Endodermal cell (in vitro differentiated cells): ENCODE measurements at places on chromosomes 11 and 22. TPM values are rescaled to one million over a fixed set of nuclear protein-coding genes. Genes with fewer than 3 reads are reported as not detected.

TNNI2 gene
- not detected in 2 replicates for total RNA-seq

PRG3 gene
- total RNA-seq = not detected in 3 replicates

DNA sequence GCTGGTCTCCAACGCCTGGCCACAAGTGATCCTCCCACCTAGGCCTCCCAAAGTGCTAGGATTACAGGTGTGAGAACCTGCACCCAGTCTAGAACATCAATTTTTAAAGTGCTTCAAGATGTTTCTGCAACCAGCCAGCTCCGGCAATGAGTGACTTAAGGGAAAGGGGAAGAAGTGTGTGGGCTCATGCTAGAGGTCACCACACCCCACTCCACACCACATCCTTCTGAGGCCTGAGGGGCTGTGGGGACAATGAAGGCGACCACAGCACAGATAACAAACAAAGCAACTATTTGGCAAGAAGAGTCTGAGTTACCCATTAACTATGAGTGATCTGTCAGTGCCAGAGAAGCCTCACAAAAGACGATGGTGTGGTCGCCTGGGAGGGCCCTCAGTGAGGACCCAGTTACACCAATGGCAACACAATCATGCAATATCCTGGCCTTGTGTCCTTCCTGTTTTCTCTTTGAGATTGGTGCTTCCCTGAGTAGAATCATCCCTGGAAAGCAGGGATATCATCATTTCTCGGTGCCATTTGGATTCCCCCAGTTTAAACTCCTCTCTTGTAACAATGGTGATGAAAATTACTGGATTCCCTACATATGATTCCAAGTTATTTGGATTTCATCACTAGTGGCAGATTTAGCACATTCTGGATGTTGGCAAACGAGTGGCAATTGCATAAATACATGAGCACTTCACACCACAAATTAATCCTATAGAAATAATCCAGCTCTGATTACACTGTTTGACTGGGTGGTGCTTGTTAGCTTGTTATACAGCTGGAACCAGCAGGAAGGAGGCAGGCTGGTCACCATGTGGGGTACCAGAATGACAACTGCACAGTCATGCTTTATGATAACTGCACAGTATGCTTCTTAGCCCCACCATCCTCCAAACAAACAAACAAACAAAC is 18.4 kb downstream of the ABTB2 start:
- H3K27ac ChIP-seq = no peak overlapping the region
- peak; percentile 60 for DNase-seq
- H3K4me3 ChIP-seq = peak overlapping the region; percentile 16
- H3K36me3 ChIP-seq = no peaks in the 10 kb centered on the region
- peaks cover 20% of the 10 kb centered on the region for H3K4me1 ChIP-seq

DNA sequence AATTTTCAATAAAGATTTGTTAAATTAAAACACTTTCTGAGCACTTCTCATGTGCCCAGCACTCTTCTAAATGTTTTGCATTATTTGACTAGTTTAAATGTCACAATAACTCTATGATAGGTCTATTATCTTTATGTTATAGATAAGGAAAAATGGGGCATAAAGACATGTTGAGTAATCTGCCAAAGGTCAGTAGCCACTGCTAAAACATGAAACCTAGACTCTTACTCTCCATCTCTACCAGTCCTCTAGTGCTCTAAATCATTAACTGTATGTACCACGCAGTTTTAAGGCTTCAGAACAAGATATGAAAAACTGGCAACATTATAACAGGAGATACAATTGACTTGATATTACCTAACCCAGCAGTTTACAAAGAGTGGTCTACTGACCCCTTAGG is 6.9 kb downstream of the RAB6A start:
- no peak overlapping the region for H3K4me3 ChIP-seq
- H3K36me3 ChIP-seq = peaks cover 10% of the 10 kb centered on the region
- H3K27ac ChIP-seq = no peak overlapping the region
- no peak for DNase-seq

DNA sequence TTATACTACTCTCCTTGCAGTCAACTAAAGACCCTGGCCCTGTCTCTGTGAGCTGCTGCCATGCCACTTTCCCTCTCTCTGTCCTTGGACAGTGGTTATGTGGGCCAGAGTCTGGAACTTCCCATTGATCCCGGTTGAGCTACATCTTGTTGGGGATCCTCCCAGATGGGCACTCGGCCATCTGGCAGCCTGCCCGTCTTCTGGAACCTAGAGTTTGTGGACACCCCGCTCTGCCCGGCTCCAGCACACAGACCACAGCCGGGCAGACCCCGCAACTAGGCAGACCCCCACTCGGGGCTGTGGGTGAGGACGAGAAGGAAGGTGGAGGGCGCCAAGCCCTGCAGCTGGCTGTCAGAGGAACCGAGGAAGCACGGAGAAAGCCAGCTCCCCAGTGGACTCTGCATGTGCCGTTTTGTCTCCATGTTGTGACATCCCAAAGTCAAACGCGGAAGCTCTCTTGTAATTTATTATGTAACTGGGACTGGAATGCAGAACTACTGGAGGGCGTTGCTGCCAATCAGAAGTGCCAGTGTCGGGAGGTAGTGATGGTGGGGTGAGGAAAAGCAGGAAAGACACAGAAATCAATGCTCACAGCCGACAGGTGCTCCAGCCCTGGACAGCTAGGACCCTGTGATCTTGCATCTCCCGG is 207.7 kb downstream of the CEP164 start:
- no peak overlapping the region for H3K4me3 ChIP-seq
- H3K36me3 ChIP-seq = no peaks in the 10 kb centered on the region
- H3K4me1 ChIP-seq = no peaks in the 10 kb centered on the region
- H3K27ac ChIP-seq = no peak overlapping the region

DNA sequence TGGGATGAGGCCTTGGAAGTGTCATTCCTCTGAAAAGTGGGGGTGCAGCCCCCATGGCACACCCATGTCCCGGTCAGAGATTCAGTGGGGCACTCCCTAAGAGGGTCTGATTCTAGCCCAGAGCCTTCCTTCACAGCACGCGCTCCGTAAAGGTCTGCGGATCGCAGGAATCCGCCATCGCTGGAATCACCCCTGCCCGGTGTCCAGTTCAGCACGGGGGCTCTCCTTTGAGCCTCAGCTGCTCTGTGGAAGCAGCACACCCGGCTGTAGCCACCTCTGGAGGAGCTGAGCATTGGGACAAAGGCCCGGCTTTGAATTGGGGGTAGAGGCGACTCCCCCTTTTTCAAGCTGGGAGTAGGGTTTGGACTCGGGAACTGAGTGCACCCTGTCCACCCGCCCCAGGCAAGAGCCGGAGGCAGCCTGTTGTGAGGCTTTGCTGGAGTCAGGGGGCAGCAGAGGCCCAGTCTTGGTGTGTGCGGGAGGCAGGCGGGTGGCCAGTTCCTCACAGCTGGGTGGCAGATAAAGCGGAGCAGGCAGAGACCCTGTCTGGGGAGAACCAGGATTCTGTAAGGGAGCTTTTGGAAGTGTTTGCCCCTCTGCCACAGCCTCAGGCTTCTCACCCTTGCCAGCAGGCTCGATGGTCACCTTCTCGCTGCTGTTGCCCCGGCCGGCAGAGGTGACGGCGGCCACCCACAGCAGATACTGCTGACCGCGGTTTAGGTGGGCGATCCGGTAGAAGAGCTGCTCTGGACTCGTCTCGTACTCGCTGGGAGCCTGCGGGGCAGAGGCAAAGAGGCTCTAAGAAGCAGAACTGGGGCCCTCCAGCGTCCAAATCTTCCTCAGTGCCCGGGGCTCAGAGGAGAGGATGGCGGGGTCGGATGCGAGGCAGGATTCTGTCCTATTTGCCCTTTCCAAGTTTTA is 115.9 kb downstream of the CEP164 start:
- H3K27ac ChIP-seq = no peak overlapping the region
- H3K4me3 ChIP-seq = no peak overlapping the region
- peaks cover 9% of the 10 kb centered on the region for H3K4me1 ChIP-seq
- H3K27me3 ChIP-seq = peaks cover 38% of the 10 kb centered on the region
- DNase-seq = peak; percentile 94
- H3K36me3 ChIP-seq = no peaks in the 10 kb centered on the region

GLYAT gene
- total RNA-seq = not detected in 3 replicates

DNA sequence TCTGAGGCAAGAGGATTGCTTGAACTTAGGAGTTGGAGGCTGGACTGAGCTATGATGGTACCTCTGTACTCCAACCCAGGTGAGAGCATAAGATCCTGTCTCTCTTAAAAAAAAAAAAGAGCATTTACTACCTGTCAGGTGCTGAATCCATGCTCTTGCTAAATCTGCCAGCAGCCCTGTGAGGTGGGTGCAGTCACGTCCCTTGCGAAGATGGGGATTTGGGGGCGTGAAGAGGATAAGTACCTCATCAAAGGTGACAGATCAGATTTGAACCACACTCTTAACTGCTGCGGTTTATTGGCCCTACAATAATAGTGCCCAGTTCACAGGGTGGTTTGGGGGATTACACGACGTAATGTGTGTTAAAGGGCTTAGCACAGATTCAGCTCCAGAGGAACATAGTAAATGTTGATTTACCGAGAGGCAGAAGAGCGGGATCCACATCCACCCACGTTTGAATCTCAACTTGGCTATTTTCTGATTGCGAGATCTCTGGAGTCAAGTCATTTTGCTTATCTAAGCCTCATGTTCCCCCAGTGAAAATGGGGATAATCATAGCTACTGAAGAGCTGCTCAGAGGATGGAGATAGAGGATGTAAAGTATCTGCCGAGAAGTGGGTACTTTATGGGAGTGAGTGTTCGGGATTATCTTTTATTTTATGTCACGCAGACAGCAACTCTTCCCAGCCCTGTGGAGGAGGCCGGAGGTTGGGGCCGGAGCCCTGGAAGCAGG is 28.1 kb upstream of the LRRC10B start:
- DNase-seq = no peak
- H3K36me3 ChIP-seq = no peaks in the 10 kb centered on the region
- no peak overlapping the region for H3K4me3 ChIP-seq
- H3K27me3 ChIP-seq = no peaks in the 10 kb centered on the region
- no peak overlapping the region for H3K27ac ChIP-seq
- H3K4me1 ChIP-seq = peaks cover 7% of the 10 kb centered on the region

SPON1 gene
- 0.13 to 0.73 TPM (median 0.17 TPM) in 3 replicates for total RNA-seq

DNA sequence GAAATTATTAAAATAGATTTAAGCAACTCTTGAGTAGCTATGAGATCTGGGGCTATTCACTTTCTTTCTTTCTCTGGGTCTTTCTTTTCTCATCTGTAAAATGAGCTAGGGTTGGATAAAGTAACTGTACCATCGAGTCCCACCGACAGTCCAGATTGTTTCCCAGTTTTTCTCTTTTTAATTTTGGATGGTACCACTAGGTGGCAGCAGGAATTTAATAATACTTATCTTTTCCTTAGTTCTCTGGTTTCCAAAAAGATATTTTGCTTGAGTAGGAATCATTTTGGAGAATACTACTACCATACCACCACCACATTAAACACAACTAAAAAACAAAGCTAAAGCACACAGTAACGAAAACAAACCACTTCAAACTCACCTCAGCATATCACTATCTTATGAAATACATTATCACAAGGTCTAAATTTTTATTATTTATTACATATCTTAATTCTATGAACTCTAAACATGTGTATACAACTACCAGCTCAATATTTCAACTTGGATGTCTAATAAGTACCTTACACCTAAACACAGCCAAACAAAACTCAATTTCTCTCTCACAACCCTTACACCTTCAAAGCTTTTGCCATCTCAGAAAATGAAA is 584.0 kb downstream of the KCNA4 start:
- H3K27me3 ChIP-seq = no peaks in the 10 kb centered on the region
- H3K27ac ChIP-seq = no peak overlapping the region
- H3K4me1 ChIP-seq = no peaks in the 10 kb centered on the region
- no peaks in the 10 kb centered on the region for H3K36me3 ChIP-seq
- no peak for DNase-seq
- H3K4me3 ChIP-seq = no peak overlapping the region

CFAP300 gene
- total RNA-seq = 3.5 to 5.2 TPM (median 3.6 TPM) in 3 replicates

- H3K36me3 ChIP-seq = no peaks in the 10 kb centered on the region
- no peaks in the 10 kb centered on the region for H3K4me1 ChIP-seq
- no peak overlapping the region for H3K4me3 ChIP-seq
- no peaks in the 10 kb centered on the region for H3K27me3 ChIP-seq
- no peak overlapping the region for H3K27ac ChIP-seq
- no peak for DNase-seq
Measured at GRCh38 chr11:113932788-113933187, 28.2 kb downstream of the HTR3B start.

C1QTNF5 gene
- 0.57 to 0.66 TPM (median 0.63 TPM) in 3 replicates for total RNA-seq

MRGPRX3 gene
- total RNA-seq = not detected in 3 replicates

DNA sequence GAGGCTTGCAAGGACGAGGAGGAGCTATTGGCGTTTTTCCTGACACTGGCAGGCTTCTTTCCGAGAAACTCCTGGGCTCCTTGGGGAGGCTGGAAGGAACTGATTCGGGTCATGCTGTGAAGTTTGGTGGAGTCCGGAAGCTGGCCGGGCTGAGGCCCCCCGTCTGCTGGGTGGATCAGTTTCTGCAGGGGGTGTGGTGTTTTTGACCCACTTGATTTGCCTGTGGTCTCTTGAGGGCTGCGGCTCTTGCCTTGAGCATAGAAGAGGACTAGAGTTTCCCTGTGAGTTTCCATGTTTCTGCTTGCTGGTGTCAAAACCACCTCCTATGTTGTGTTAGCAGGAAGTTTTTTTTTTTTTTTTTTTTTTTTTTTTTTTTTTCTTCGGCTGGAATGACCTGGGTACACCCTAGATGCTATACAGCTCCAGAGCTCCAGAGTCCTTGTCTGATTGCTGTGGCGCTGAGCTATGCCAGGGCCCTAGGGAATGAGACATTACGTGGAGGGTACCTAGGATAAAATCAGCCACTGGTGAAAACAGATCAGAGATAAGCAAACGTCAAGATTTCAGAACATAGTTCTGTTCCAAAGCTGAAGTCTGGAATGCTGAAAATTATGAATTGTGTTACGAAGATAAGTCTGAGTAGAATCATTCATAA is 728 bp downstream of the TBC1D22A start:
- peak overlapping the region; percentile 92 for H3K4me3 ChIP-seq
- peaks cover 15% of the 10 kb centered on the region for H3K36me3 ChIP-seq
- no peaks in the 10 kb centered on the region for H3K27me3 ChIP-seq
- H3K27ac ChIP-seq = no peak overlapping the region
- H3K4me1 ChIP-seq = peaks cover 13% of the 10 kb centered on the region

DNA sequence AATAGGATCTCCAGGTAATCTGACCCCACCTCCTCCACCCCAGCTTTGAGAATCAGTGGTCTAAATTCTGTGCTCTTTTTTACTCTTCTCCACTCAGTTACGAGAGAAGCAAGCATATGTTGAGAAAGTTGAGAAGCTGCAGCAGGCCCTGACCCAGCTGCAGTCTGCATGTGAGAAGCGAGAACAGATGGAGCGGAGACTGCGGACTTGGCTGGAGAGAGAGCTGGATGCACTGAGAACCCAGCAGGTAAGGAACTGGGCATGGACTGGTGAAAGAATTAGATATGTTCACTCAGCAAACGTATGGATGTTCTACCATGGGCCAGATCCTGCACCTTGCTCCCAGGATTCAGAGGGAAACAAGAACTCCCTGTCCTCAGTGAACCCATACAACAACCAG is 85.7 kb downstream of the AMOTL1 start:
- peaks cover 94% of the 10 kb centered on the region for H3K36me3 ChIP-seq
- H3K27me3 ChIP-seq = no peaks in the 10 kb centered on the region
- no peak for DNase-seq
- peaks cover 17% of the 10 kb centered on the region for H3K4me1 ChIP-seq

DNA sequence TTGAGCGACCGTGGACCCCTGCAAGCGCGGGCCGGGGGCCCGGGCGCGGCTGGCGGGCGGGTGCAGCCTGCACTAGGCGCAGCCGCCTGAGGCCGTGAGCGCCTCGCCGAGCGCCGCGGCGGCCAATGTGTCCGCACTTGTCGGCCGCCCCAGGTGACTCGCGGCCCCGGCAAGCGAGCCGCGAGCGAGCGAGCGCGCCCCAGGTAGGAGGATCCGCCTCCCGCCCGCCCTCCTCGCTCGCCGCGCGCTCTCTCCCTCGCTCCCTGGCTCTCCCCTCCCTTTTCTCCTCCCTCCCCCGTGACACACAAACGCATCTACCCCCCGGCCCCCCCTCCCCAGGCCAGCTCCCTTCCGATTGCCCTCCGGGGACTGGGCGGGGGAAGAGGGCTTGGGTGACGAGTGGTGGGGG is at the start of gene WNT7B:
Gene WNT7B, minus strand, starts transcription at position 160 of the 409 bp plus-strand sequence. CDS start 408 bp downstream, outside the sequence.
- H3K4me3 ChIP-seq = no peak within 1 kb of the TSS
- DNase-seq = peak; percentile 74
- H3K4me1 ChIP-seq = no peaks in the 10 kb centered on the region
- H3K27ac ChIP-seq = no peak within 1 kb of the TSS
- peaks cover 71% of the 10 kb centered on the region for H3K27me3 ChIP-seq
